ENCODE measurements at places on chromosomes 13 and 19.

GRCh38 chr19:51107406-51108065 lies 673 bp downstream of the CTU1 start:
- no peak for DNase-seq

GRCh38 chr13:113413898-113414282 lies 39.4 kb downstream of the ADPRHL1 start:
- DNase-seq = no peak

GRCh38 chr13:40477623-40478608 lies 188.5 kb downstream of the FOXO1 start:
- no peak for DNase-seq

DNA sequence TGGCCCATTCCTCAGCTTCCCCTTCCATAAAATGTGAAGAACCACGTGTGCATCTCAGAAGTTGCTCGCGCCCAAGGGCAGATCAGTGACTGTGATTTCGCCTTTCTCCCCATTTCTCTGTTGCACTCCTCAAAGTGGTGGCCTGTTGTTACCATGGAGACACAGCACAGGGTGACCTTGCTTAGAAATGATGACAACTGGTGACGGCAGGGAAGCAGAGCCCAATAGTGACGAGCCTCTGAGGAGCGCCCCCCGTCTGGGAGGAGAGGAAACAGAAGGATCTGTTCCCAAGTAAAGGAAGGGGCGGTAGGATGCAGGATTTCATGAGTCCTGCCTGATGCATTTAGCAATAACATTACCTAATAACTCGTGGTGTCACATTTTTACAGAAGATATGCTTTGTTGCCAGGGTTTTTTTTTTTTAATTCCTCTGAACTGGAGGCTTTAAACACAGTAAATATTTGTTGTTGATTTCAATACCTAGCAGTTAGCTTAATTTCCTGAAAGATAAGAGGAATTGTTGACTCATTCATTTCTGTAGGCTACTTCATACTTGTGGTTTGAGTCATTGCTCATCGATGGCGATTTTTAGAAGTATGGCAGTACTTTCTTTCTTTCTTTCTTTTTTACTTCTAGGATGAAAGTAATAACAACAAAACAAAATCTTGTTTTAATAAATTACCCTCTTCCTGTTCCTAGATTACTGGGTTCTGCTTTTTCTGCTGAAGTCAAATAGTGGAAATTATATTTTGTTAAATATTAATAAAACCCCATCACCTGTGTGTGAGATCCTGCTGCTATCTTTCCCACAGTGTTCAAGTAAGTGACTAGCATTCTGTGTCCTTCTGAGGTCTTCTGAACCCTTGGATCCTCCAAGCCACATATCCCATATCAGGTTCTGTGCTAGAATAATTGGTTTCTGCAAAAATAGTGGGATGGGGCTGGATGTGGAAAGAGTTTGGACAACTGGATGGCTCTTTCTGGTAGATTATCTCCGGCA lies 36.0 kb downstream of the MBNL2 start:
- no peak for DNase-seq

GRCh38 chr19:41189425-41190065 lies 3.5 kb upstream of the CYP2S1 start:
- no peak for DNase-seq

GRCh38 chr19:52507266-52507665 lies 20.2 kb upstream of the ZNF808 start:
- no peak for DNase-seq

DNA sequence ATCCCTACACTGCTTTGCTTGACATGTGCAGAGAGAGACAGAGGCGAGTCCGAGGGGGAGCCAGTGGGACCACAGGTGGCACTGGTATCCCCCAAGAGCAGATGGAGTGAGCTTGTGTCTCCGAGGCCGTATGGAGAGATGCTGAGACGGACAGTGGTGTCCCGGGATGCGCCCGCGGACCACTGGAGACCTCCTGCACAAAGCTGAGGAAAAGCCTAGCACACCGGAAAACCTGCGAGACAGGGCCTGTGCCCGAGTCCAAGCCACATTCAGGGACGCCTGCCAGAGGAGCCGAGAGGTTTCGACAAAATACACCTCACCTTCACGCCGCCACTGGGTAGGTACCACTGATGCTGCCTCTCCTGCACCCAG lies 66.0 kb upstream of the ZNF527 start:
- no peak for DNase-seq

DNA sequence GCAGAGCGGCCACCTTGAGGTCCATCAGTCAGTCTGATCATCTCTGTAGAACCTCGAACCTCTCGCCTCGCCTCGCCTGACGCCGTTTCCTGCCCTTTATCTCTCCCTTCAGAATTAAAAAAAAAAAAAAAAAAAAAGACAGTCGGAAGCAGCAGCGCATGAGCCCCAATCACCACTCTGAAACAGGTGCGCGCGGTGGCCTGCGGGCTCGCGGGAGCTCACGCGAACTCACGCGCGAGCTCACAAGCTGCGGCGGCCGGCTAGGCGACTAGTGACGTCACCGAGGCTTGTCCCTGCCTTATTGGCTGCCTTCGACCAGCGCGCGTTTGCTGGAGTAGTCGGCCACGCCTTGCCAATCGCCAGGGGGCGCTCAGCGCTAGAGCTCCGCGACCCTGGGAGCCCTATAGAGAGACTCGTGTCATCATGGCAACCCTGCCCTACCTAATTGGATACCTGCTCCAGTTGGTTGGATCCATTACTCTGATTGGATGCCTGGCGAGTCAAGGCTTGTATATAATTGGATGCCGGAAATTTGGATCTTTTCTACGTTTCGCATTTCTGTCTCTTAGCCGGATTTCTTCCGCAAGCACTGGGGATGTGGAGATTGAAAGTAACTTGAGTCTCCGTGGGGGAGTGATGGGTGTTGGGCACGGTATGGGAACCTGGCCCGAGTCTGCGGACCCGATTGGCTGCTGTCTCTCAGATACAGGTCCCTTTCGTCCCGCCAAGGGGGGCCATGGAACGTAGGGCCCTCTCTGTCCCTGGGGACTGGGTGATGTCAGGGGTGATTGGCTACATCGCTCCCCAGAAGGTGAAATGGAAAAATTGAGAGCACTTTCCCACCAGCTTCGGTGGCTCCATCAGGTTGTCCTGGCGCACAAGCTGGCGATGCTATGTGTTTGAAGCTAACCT lies 31.6 kb downstream of the SYT3 start:
- DNase-seq = no peak

DNA sequence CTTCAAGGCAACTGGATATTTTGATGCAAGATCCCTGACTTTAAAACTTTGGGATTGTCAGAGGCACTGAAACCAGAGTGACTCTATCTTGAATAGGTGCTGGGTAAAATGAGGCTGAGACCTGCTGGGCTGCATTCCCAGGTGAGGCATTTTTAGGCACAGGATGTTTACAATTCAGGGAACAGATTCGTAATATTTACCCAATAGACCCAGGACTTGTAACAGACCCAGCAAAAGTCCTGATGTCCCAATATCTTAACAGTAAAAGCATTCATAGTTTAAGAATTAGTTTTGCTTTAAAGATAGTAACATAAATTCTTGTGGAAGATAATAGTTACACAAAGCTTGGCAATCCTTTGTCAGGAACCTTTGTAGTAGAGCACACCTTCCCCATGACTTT lies 166.2 kb downstream of the FGF14 start:
- no peak for DNase-seq

GRCh38 chr13:99977912-99978798 lies 3.4 kb upstream of the ZIC2 start:
- no peak for DNase-seq

DNA sequence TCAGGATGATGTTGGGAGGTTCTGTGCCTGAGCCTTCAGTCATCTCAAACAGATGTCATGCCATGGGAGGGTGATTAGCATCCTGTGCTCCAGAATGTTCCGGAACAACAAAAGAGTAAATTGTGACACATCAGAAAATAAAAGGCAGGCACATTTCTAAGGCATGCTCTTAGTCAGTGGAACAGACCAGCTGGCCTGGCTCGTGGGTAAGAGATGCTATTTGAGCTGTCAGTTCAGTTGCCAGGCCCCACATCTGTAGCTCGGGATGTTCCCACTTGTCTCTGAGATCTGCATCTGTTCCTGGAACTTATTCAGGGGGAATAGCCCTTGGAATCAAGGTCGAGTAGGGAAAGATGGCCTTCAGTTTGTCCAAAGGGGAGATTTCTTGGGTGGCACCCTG lies 26.0 kb downstream of the OLFM4 start:
- DNase-seq = no peak

DNA sequence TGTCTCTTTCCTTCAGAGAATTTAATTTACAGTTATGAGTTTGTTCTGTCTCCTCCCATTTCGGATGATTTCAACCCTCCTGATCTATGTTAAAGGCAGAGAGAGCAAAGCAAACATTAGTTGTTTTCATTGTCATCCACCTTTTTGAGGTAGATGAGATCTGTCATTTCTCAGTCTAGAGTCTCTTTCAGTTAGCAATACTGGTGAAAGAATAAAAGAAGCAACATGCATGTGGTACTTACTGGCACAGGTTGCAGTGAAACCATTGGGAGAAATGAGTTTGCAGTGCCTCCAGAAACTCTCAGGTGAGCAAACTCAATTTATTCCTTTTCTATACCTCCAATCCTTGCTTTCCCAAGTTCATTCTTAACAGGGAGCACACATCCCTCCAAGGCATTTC lies 99.4 kb downstream of the RBM26 start:
- DNase-seq = no peak

DNA sequence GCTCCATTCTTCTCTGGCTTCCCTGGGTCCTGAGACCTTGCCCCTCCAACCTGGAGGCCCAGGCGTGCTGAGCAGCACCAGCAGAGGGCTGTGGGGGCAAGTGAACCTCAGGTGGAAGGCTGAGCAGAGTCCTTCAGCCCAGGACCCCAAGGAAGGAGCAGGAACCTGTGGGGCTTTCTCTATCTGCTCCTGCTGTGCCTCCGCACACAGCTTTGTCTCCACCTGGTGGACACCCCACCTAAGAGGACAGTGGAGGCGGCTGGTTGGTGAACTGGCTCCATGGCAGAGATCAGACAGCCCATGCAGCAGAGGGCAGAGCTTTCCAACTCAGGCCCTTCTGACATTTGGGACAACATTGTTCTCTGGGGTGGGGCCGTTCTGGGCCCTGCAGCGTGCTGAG lies 19.7 kb downstream of the ZFR2 start:
- DNase-seq = no peak

GRCh38 chr19:10191347-10191746 lies 3.4 kb downstream of the DNMT1 start:
- DNase-seq = no peak
